ENCODE measurements at places on chromosomes 16 and 17. TPM values are rescaled to one million over a fixed set of nuclear protein-coding genes. Genes with fewer than 3 reads are reported as not detected.

GRCh38 chr16:68179196-68179795 lies 56.6 kb downstream of the ESRP2 start:
- no peak for DNase-seq

GRCh38 chr17:72976971-72977770 lies 115.3 kb downstream of the SLC39A11 start:
- no peak for DNase-seq

DNA sequence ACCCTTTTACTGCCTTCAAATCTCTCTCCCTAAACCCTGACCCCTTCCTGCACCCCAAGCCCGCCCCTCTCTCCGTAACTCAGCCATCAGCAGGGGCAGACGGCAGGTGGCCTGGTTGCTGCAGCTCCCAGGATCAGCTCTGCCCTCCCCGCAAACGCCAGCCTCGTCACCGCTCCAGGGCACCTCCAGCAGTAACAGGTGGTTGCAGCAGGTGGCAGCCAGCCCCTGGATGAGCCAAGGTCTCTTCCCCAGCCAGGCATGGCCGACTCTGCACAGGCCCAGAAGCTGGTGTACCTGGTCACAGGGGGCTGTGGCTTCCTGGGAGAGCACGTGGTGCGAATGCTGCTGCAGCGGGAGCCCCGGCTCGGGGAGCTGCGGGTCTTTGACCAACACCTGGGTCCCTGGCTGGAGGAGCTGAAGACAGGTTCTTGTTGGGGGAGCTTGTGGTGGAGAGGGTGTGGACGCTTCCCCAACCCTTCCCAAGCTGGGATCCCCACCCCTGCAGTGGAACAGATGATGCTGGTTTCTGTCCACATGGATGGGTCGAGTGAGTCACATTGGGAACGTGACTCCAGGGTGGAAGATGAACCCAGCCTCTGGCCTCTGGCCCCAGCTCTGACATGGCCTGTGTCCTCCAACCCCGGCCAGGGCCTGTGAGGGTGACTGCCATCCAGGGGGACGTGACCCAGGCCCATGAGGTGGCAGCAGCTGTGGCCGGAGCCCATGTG lies 558 bp downstream of the HSD3B7 start:
- no peak for DNase-seq

DNA sequence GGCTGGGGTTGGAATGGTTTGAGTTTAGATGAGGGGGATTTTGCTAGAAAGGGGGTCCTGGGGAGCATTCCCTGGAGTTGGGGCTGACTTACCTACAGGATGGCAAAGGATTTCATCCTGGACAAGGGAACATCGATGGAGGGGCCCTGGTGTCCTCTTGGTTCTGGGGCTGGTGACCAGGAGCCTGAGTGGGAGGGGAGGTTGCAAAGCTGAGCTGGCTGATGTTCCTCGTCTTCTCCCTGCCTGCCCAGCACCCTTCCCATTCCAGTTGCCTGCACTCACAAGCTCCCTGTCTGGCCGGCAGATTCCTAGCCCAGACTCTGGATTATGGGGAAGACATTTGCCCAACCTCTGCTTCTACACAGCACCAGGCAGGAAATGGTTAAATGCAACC lies 37.2 kb downstream of the ITGAE start:
- DNase-seq, result no peak

DNA sequence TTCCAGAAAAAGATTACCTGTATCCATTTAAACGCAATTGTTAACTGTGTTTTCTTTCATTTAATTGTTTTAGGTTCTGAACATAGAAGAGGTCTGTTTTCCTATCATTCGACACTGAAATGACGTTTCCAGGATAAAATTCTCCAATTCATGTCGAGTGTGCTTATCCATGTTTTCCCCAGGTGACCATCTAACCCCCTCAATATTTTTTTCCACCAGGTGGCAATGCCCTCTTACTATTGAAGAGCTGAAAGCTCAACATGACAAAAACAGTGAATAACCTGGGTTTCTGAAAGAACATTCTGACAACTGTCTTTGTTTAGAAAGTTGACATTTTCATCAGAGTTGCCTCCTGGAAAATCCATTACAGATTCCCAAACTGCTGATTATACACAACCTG lies 948.7 kb downstream of the KCNJ2 start:
- DNase-seq, result no peak

DNA sequence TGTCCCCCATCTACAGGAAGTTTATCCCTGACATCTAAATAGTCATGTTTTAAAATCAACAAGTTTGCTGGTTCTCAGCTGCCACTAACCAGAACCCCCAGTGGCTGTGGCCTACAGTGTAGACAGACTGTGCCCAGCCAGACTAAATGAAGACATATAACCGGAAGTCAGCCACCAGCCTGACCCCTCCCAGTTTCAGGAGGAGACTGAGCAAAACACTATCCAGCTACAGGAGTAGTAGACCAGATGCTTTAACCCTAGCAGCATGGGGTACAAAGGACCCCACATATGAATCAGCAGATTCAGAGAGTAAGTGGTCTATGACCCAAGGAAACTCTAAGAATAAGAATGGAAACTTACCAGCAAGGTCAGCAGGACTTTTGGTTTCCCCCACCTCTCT lies 83.4 kb downstream of the HIC1 start:
- DNase-seq, result no peak

DNA sequence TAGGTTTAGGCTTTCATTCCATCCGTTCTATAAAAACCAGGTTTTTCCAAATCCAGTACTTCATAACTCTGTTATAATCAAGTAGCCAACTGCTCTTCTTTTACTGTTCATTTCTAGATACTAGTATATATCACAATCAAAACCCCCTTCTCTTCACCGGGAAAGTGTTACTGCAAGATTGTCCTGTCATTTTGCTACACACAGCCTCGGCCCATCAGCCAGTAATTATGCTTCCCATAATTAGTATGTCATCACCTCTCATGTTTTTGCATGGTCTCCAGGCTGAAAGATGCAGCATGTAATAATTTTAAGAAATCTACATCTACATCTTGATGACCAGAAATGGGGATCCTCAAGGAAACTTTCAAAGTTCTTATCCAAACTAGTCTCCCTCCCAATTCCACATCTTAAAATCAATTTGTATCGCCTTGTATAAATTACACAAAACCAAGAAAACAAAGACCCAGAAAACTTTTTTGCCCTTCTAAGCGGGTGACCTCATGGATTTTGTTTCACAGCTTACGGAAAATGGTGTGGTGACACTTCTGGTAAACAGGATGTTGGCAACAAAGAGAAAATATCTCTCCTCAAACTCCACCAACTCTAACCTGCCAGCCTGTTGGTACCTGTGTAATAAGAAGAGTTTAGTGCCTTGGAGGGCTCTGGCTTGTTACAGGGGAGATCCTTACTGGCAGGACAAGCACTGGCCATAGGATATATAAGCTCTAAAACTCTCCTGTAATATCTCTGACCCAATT lies 9.3 kb downstream of the TACO1 start:
- DNase-seq, result no peak

DNA sequence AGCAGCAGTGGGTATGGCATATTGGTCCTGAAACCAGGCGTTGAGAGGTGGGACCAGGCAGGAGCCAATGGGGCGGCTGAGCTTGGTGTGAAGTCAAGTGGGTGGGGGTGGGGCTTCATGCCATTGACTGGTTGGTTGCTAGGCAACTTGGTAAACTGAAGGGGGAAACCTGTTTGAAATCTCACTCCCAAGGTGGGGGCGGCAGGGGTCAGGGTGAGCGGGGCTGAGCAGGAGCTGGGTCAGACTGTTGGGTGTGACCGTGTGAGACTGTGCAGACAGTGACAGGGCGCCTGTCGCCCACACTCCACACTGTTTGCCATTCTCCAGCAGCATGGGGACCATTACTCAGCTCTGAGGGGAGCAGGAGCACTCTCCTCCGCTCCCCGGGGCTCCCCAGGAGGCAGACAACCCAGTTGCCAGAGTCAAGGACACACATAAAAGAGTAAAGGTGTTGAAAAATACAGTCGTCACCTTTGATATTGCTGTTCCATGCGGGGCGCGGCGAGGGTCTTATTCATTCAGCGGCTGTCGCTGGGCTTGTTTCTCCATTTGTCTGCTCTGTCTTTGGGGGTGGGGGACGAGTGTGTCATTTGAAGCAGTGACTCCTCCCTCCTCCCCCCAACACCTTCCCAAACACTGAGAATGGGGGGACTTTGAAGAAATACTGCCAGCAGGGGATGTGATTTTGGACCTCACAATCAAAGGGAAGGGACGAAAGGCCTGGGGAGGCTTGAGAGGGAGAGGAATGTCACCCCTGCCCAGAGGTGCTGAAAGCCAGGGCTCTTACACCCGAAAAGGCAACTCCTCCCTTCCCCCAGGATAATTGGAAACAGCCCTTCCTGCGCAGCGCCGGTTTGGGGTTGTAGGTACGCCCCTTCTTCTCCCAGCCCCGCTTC lies 1.2 kb upstream of the EFNB3 start:
- DNase-seq, result no peak

GRCh38 chr16:67024384-67025209 lies 4.4 kb upstream of the CBFB start:
- no peak for DNase-seq

DNA sequence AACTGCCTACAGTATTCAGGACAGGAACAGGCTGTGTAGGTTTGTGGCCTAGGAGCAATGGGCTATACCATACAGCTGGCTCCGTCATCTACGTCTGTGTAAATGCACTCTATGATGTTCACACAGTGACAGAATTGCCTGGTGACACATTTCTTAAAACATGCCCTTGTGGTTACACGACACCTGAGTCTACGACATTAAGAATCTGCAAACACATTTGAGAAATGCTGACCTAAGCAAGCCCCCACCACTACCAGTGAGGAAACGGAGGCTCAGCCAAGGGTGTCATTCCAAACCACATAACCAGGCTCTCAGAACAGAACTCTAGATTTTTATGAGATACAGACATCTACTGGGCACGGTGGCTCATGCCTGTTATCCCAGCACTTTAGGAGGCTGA lies 23.5 kb downstream of the USP36 start:
- DNase-seq, result no peak

- DNase-seq, result no peak
Measured at GRCh38 chr17:57506774-57507127, 238.3 kb downstream of the CCDC182 start.

- DNase-seq, result no peak
Measured at GRCh38 chr17:44464037-44464436, 39.2 kb downstream of the GPATCH8 start.

GRCh38 chr16:71895679-71896365 lies 491 bp downstream of the IST1 start:
- no peak for DNase-seq

- DNase-seq, result peak; percentile 20
Measured at GRCh38 chr17:16909472-16910246, 62.3 kb downstream of the TNFRSF13B start.

DNA sequence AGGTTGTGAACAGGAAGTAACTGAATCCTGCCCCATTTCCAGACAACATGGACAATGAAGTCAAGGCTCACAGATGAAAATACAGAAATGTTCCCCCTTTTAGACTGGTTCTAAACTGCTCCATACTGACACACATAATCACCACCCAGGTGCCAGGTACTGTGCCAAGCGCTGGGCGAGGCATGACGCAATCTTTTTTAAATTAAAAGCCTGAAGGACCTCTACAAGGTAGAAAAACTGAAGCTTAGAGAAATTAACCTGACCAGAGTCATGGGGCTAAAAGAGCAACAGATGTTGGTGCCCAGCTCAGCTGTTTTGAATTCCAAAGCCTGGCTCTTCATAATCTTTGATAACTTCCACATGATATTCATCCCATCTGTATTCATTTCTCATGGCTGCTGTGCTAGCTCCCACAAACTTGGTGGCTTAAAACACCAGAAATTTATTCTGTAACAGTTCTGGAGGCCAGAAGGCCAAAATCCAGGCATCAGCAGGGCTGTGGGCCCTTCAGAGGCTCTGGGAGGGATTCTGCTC lies 4.9 kb upstream of the RAB11FIP4 start:
- no peak for DNase-seq

Gene GUCY2D
- total RNA-seq, result not detected

Gene ARSG
- 3.6 TPM for total RNA-seq

Gene C17orf78
- not detected for total RNA-seq

Gene PNMT
- not detected for total RNA-seq

Gene DNAI2
- total RNA-seq, result not detected

Gene CACNG5
- total RNA-seq, result not detected

Gene PRAC2
- total RNA-seq, result not detected

Gene TBC1D3K
- 0.06 TPM for total RNA-seq

Gene ST6GALNAC1
- not detected for total RNA-seq

Measured in glomerular endothelial cell (primary cell).